Activated CD8-positive, alpha-beta memory T cell treated with anti-CD3 and anti-CD28 coated beads for 1 hour (primary cell): ENCODE measurements at places on chromosomes 6 and 20.

DNA sequence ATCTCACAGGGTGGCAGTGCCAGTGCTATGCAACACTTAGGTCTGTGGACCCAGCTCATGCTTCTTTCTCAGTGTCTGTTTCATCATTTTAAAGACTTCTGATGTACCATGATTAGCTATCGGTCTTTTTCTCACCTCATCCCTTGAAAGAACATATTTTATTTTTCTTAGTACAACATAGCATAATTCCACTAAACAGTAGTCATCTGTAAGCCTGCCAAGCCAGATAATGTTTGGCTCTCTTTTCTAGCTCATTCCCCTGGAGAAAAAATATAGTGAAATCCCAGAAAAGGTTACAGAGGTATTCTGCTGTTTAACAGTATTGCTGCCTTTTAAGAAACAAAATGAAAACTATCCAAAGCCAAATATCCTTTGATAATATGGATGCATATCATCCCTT is 177.0 kb upstream of the MMS22L start:
- DNase-seq: no peak

GRCh38 chr6:85643537-85644278 is 1.0 kb upstream of the SYNCRIP start:
- peak; percentile 51 for DNase-seq

DNA sequence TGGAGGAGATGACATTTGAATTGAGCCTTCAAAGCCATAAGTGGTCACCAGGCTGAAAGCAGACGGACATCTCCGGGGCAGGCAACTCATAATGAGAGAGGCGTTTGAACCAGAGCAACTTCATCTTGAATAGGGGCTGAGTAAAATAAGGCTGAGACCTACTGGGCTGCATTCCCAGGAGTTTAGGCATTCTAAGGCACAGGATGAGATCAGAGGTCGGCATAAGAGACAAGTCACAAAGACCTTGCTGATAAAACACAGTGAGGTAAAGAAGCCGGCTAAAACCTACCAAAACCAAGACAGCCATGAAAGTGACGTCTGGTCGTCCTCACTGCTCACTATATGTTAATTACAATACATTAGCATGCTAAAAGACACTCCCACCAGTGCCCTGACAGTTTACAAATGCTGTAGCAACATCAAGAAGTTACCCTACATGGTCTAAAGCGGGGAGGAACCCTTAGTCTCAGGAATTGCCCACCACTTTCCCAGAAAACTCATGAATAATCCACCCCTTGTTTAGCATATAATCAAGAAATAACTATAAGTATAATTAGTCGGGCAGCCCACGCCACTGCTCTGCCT is 194.7 kb upstream of the SOX4 start:
- no peak for DNase-seq

- no peak for DNase-seq
Observed at GRCh38 chr20:32386091-32386490, 28.0 kb downstream of the ASXL1 start.

- DNase-seq: no peak
Observed at GRCh38 chr20:11355345-11355744, 562.3 kb upstream of the BTBD3 start.

DNA sequence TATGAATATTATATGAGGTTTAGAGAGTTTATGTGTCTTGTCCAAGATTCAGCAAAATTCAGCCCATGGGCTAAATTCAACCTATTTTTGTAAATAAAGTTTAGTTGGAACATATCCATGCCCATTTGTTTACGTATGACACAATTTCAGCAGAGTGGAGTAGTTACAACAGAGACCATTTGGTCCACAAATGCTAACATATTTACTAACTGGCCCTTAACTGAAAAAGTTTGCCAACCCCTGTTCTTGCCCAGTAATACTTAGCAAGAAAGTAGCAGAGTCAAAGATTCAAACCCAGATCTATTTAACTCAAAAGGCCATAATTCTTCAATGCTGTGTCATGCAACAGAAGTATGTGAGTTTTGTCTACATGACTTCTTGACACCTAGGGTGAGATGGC is 561.0 kb downstream of the PTPRT start:
- no peak for DNase-seq

DNA sequence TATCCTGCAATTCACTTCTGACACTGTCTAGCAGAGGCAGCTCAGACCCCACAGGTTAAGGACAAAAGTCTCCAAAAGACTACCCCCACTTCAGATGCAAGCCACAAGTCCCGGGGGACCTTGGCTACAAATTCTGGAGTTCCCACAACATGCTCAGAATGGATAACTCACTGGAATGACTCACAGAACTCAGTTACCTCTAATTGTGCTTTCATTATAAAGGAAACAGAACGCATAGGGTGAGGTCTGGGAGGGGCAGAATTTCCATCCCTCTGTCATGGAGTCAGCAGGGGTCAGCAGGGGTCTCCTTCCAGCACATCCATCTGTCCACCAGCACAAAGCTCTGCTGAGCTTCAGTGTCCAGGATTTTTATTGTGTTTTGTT is 184.2 kb downstream of the CDH4 start:
- no peak for DNase-seq

GRCh38 chr6:324729-325125 is 32.4 kb downstream of the DUSP22 start:
- DNase-seq: no peak

DNA sequence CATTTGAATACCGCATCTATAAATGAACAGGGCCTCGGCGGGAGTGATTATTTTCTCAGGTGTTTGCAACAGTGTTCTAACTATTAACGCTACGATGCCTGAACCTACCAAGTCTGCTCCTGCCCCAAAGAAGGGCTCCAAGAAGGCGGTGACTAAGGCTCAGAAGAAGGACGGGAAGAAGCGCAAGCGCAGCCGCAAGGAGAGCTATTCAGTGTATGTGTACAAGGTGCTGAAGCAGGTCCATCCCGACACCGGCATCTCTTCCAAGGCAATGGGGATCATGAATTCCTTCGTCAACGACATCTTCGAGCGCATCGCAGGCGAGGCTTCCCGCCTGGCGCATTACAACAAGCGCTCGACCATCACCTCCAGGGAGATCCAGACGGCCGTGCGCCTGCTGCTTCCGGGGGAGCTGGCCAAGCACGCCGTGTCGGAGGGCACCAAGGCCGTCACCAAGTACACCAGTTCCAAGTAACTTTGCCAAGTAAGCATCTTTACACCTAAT is 70.9 kb downstream of the HFE start:
- DNase-seq: peak; percentile 59

DNA sequence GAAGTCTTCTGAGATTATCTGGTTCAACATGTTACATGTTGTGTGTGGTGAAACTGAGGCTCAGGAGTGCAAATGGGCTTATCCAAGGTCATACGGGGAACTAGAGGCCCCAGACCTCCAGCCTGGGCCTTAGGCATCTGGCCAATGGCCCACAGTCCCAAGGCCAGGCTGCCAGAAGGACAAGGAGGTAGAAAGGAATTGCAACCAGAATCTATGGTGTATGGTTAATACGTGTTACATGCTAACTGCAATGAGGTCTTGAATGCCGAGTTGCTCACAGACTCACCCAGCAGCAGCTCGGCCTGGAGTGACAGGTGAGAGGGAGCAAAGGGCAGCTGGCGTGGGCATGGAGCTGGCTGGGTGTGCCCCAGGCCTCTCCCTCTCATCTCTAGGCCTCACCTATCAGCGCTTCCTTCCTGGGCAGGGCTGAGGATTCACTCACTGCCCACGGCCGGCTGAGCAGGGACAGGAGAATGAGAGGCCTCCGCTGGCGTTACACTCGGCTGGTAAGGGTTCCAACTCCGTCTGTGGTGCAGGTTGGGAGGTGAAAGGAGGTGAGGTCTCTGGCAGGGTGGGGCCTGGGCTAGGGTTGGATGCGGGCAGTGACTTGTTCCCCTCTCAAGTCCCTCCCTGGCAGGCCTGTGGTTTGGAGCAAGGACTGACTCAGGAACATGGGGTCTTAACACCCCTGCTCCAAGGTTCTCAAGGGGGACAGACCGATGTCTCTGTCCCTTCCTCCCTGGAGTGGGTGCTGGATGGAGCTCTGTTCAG is at the start of gene TLDC2:
TLDC2 (plus strand) TSS at position 437 of the 771 bp plus-strand sequence; CDS start at position 474, 37 bp downstream.
- DNase-seq: no peak

GRCh38 chr20:11936157-11936556 is 18.5 kb downstream of the BTBD3 start:
- no peak for DNase-seq

- DNase-seq: no peak
Observed at GRCh38 chr6:55953335-55953734, 77.9 kb upstream of the BMP5 start.

GRCh38 chr6:147154454-147154853 is 49.8 kb upstream of the STXBP5 start:
- DNase-seq: no peak
